ENCODE measurements at places on chromosomes 5 and 9.

GRCh38 chr9:91207729-91208418 is 153.8 kb downstream of the AUH start:
- DNase-seq = no peak

DNA sequence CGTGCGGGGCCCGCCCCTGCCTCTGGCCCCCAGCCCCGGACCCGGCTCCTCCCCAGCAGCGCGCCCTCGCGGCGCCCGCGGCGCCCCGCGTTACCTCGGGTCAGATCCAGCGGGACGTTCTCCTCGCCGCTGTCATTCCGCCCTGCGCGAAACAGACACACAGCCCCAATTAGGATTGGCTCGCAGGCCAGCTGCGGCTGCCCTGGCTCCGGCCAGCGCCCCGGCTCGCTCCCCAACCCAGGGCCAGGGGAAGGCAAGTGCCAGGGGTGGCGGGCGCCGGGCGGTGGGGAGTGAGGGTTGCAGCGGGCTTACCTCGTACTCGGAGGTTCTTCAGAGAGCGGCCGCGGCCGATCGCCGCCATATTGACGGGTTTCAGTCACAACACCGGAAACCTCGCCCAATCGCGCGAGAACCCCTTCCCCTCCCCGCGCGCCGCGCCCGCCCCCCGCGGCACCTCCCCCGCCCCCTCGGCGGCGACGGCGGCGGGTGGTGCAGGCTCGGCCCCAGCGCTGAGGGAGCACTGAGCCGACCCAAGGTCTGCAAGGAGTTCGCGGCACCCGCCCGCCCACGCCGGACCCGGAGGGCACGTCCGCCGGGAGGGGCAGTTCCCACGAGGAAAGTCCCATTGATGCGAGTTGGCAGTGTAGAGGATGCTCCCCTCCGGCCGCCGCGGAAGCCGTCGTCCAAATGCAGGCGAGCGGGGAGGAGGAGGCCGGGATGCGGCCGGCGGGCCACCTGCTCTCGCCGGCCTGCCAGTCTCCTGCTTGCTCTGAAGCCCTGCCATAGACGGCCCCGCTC is at the start of gene RICTOR:
Gene RICTOR, minus strand, starts transcription at position 383 of the 798 bp plus-strand sequence. Its CDS starts 22 bp downstream, at position 361.
- DNase-seq = peak; percentile 91

DNA sequence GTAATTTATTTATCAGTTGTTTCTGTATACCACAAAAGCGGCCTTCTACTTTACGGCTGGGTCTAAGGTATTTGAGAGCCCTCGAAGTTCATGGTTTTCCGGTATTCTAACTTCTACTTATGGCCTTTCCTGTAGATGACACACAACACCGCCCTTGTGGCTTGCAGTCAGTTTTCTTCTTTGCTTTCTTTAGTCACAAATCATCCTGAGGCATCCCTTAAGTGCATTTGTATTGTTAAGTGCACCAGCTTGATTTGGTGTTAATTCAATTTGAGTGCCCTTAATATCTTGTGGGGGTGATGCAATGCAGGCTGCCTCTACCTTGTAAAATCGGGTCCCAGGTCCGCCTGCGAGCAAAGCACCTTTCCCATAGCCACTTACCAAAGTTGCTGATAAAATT is 511.9 kb downstream of the CCDC171 start:
- DNase-seq = no peak

- DNase-seq = no peak
These were observed 310.8 kb downstream of the DRD1 start for GRCh38 chr5:175133185-175133584.

GRCh38 chr5:168770036-168770498 is 190.9 kb upstream of the PANK3 start:
- no peak for DNase-seq

DNA sequence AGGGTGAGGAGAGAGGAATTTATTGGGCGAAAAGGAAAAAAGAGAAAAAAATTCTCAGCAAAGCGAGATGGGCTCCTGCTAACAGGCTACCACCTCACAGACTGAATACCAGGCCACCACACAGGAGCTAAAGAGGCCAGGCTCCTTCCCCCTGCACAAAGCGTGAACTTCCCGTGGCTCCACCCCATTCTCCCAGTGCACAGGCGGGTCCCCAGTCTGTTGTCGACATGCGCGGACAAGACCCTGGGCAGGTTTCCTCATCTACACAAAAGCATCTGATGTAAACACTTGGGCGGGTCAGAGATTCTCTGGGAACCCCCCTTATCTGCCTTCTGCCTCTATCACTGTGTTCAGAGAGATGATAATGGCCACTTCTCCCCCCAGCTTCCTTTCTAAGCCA is 34.2 kb downstream of the IL31RA start:
- DNase-seq = no peak

GRCh38 chr9:137694962-137695875 is 76.4 kb downstream of the EHMT1 start:
- no peak for DNase-seq

GRCh38 chr9:109319626-109320241 is 1.1 kb downstream of the EPB41L4B start:
- no peak for DNase-seq

GRCh38 chr9:125428060-125428901 is 166.7 kb downstream of the GAPVD1 start:
- no peak for DNase-seq

DNA sequence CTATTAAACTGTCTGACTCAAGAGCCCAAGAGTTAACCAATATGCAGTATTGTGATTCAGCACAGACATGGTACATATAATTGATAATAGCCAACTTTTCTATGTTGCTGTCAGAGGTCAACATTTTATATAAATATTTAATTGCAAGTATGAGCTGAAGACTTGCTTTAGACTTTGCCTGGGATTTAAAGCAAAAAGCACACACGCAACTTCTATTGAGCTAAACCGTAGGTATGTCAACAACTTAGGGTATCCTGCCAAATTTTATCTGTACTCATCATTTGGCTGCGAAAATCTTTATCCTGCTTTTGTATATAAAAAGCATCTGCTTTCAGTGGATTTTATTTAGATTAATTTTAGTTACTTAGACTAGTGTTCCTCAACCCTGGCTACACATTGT is 27.4 kb downstream of the UHRF2 start:
- no peak for DNase-seq

DNA sequence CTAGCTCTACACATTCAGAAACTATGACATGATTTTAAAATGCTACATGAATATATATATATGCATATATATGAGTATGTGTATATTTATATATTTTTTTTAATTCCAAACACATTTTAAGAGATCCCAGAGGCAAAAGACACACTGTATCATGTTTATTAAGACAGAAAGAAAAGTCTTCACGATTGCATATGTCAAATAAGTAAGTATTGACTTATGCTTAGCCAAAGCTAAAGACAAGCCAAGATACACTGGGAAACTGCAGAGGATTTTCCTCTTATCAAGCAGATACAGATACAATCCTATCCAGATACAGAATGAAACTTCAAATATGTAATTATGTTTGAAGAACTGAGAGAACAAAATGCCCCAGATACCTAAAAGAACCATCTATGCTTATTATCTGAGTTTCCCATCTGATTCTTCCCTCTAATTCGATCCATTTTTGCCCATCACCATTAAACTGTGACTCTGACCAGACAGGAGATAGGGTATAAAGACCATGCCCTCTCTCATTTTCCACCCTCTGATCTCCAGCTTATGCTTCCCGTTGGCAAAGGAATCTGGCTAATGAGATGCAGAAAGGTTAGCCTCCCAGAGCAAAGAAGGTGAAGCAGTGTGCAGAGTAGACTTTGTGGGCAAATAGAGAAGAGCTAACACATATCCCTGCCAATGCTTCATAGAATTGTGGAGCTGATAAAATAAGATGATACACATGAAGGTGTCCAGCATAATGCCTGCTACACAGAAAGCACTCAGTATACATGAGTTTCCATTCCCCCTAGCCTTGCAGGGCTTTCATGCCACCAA is 131.0 kb upstream of the TARS1 start:
- DNase-seq = no peak

DNA sequence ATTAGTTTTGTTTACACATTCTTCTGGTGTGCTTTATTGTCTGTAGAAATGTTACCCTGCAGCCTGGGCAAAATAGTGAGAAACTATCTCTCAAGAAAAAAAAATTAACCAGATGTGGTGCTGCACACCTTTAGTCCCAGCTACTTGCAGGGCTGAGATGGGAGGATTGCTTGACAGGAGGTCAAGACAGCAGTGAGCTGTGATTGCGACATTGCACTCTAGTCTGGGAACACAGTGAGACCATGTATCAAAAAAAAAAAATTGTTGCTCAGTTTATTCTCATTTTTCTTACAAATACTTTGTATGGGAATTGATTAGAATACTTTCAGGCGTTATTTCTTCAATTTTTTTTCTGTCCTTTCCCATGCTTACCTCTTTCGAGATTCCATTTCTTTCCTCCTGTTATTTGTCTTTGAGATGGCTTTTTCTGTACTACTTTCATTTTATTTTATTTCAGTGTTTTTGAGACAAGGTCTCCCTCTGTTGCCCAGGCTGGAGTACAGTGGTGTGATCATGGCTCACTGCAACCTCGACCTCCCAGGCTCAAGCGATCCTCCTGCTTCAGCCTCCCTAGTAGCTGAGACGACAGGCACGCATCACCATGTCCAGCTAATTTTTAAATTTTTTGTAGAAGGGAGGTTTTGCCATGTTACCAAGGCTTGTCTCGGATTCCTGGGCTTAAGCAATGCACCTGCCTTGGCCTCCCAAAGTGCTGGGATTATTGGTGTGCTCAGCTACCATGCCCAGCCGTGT is 24.9 kb downstream of the TENT2 start:
- no peak for DNase-seq
